Activated T-cell treated with anti-CD3 and anti-CD28 coated beads, Interleukin-2, amount 50 U/mL, for 48 hours (primary cell): ENCODE measurements at places on chromosomes 16 and 17.

DNA sequence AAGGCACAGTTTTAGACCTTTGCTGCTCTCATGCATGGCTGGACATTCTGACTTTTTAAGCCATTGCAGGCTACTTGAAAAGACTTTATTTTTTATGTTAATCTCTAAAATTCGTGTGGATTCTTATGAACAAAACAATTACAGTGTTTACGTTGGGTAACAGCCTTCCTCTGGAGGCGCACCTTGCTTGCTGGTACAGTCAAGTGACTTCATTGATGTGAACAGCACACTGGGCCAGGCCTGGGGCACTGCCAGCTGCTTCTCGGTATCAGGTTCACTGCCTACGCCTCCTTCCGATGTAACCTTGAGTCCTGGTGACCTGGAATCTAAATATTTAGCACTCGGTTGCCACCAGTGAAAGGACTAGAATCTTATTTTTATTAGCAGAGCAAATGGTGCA, 27.8 kb downstream of the MARCHF10 start:
- no peak for DNase-seq

DNA sequence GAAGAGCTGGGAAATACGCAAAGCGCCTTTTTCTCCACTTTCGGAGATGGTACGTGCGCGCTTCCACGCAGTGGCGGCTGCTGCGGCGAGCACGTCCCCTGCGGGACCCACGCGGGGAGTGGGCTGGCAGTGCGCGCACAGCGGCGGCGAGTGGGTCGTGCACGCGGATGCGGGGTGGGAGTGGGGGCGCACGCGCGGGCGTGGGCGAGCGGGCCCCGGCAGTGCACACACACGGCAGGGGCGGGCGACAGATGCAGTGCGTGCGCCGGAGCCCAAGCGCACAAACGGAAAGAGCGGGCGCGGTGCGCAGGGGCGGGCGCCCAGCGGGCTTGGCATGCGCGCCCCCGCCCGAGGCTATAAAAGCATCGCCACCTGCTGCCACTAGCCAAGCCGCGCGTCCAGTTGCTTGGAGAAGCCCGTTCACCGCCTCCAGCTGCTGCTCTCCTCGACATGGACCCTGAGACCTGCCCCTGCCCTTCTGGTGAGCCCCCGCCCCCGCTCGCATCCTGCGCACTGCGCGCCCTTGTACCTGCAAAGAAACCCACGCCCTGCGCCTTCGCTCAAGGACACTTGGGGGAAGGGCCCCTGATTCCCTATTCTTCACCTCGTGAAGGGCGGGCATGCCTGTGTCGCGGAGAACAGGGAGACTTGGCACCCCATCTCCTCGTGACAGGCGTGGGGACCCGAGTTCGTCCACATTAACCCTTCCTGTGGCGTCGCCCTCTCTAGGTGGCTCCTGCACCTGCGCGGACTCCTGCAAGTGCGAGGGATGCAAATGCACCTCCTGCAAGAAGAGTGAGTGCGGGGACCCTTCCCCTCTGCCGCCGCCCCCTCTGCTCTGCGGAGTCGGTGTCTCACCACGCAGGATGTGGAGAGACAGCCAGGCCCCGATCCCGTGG, at the start of gene MT3:
Gene MT3, plus strand, starts transcription at position 388 of the 899 bp plus-strand sequence. Its CDS starts 63 bp downstream, at position 451.
- peak; percentile 43 for DNase-seq

DNA sequence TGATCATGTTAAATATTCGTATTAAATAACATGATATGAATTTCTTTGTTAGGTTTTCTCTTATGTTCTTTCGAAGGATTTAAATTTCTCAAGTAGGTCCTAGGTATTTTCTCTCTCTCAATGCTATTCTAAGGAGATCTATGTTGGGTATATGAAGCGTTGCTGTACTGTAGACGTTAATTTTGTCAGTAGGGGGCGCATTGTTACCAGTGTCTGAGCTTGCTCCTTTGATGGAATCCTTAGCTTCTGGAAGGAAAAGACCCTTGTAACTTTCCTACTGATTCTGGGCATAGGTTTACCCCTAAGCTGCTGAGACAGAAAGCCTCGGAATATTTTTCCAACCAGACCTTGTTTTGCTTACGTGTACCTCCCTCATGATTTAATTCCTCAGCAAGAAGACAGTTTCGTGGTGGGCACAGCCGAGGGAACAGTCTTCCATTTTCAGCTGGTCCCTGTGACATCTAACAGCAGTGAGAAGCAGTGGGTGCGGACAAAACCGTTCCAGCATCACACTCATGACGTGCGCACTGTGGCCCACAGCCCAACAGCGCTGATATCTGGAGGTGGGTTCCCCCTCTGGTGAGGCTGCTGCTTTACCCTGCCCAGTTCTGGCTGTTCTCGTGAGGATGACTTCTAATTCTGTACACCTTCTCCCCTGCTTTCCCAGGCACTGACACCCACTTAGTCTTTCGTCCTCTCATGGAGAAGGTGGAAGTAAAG, 17.9 kb downstream of the UTP4 start:
- no peak for DNase-seq

- peak; percentile 95 for DNase-seq
Measured at GRCh38 chr17:143785-144281, 6.5 kb downstream of the SCGB1C2 start.

DNA sequence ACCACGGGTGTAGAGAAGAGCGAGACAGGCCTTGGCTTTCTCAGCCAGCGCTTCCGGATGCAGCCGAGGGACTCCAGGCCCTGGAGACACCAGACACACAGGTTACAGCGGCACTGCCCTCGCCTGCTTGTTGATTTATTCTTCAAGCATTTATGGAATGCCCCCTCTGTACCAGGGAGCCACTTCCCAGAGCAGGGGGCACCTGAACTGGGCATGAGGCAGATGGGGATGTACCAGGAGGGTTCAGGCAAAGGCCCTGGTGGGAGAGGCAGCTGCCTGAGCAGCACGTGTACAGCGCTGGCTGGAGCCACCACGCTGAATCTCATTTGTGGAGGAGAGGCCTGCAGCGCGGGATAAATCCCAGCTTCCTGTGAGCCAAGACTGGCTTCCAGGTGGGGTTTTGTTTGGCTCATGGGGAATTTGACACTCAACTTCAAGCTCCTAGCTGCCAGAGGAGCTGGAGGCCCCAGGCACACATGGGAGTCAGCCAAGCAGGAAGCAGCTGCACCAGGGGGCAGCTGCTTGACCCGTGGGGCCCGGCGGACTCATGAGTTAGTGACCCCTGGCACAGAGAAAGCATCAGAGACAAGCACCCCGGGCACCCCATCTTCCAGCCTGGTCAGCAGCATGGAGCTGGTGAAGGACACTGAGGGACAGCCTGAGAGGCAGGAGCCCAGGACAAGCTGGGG, 59.7 kb downstream of the IL21R start:
- no peak for DNase-seq

GRCh38 chr16:18969855-18970240, 13.9 kb upstream of the TMC7 start:
- no peak for DNase-seq

DNA sequence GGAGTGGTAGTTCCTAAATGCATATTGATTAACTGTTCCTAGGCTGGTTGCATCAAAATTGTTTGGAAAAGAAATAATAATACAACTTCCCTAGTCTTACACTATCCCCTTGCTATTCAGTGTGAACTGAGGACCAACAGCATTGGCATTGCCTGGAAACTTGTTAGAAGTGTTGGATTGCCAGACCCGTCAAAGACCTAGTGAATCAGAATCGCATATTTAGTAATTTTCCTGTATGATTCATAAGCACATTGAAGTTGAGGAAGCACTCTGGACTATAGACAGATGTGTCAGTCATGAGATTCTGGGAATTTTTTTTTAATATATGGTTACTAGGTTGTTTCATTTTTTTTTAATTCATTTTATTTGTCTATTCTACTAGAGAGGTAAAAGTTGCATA, 34.7 kb upstream of the KCNJ16 start:
- no peak for DNase-seq

DNA sequence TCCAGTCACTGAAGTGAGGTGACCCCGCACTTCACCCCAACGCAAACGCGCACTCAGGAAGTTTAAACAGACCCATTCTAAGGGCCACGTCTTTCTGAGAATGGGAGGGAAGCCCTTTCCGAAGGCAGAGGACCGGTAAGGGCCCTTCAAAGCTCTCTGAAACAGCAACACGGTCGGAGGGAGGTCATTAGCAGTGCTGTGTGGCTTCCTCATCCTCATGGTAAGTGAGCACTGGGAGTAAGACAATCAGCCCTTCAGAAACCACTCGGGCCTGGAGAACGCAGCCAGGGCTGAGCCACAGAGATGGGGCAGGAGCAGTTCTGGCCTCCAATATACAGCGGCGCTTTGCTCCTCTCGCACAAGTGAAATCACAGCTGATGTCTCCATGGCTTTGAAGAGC, 23.7 kb downstream of the SRL start:
- no peak for DNase-seq

DNA sequence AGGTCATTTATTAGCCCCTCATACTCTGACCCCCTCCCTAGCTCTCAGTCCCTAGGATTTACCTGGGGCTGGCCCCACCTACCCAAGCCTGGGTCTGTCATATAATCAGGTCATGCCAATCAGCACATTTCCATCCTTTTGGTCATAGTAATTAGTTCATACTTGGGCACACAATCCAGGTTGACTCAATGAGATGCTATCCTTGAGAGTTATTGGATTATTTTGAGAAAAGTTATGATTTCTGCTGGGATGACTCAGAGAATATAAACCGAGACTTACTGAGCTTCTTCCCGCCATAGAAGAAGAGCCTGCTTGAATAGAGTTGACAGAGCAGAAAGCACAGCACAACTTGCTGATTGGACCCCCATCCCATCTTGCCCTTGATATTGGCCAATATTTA, 331.5 kb downstream of the CBLN1 start:
- no peak for DNase-seq
